NCI-H2171 treated with DMSO at 0.1 percent for 48 hours (cell line): ENCODE measurements at places on chromosomes 2 and 18.
A peak's percentile ranks its signal among the peaks of the same experiment; 100 is the strongest.

- no peak for DNase-seq
These were observed 335.6 kb downstream of the CYRIA start for GRCh38 chr2:16330012-16330411.

GRCh38 chr18:57727952-57728807, 74.9 kb downstream of the ATP8B1 start:
- DNase-seq = no peak

DNA sequence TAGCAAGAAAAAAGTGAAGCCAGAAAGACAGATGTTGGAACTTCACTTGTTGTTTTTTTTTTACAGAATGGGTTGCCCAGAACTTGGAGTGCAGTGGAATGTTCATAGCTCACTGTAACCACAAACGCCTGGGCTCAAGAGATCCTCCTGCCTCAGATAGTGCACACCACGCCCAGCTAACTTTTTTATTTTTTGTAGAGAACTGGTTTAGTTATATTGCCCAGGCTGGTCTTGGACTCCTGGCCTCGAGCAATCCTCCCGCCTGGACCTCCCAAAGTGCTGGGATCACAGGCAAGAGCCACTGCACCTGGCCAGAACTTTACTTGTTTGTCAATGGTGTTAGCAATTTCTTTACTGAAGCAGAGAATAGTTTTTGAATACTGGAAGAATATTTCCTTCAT, 11.9 kb upstream of the ASPRV1 start:
- no peak for DNase-seq

GRCh38 chr2:149313512-149313972, 16.8 kb upstream of the LYPD6 start:
- peak; percentile 83 for DNase-seq
